Globus pallidus (tissue), 1 donor: ENCODE measurements at places on chromosomes 16 and 17.

DNA sequence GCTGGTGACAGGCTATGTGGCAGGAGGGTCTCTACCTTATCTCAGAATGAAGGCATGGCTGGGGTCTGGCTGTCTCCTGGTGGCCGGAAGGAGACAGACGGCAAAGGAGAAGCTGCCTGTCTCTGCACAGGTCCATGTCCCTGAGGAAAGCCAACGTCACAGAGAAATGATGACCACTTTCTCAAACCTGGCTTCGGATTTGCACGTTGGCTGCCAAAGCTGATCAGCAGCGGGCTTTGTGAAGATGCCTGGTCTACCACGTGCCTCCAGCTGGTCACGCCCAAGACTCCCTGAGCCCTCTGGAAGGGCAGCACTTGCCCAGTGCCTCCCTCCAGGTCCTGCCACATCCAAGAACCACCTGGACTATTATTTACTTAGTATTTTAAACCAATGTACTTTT lies 8.4 kb downstream of the DEXI start:
- DNase-seq: no peak

GRCh38 chr16:86528061-86528929 lies 18.0 kb downstream of the FOXF1 start:
- DNase-seq: no peak

DNA sequence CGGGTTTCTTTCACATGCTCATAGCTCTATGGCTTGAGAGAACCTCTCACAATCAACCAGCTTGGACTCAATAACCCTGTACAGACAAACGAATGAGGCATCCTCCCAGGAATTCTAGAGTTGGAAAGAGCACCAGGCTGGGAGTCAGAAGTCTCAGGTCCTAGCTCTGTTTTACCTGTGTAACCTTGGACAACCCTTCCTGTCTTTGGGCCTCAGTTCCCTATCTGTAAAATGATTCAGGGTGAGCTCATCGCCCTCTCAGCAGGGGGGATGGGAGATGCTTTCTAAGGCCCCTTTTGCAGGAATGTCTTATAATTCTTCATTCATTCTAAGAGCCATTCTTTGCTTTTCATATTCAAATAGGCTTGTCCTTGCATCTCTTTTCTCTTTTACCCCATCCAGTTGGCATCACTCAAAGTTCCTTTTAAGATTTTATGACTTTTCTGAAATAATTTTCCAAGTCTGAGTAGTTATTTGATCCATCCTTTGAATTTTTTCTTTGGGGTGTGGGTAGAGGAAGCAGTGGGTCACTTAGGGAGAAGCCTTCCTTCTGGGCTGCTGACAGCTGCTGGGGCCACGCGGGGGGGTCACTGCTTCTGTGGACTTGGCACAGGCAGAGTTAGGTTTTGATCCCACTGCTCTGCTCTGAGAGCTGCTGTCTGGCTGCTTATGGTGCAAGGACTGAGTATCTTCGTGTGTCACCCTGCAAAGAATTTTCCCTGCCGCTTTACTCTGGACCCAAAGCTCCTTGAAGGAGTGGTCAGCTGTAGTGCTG lies 102.7 kb downstream of the UTP18 start:
- DNase-seq: peak; percentile 88

DNA sequence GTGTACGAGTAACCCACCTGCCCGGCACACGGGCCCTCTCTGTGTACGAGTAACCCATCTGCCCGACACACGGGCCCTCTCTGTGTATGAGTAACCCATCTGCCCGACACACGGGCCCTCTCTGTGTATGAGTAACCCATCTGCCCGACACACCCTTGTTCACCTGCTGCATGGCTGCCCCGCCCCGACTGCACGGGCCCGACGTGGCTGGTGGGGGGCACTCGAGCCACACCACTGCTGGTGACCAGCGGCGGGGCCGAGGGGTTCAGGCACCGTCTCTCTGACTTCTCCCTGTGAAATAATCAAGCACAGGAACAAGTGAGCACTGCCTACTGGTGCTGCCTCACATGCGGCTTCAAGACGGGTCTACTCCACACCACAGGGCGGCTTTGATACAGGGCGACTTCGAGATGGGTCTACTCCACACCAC lies 22.1 kb downstream of the MAP1LC3B start:
- no peak for DNase-seq

- DNase-seq: peak; percentile 5
These were observed 32.7 kb upstream of the DNAH9 start for GRCh38 chr17:11565591-11565990.

- DNase-seq: no peak
These were observed 3.4 kb downstream of the MYO18A start for GRCh38 chr17:29176558-29177351.
